MV-4-11 (cell line): ENCODE measurements at places on chromosomes 11 and 22.

DNA sequence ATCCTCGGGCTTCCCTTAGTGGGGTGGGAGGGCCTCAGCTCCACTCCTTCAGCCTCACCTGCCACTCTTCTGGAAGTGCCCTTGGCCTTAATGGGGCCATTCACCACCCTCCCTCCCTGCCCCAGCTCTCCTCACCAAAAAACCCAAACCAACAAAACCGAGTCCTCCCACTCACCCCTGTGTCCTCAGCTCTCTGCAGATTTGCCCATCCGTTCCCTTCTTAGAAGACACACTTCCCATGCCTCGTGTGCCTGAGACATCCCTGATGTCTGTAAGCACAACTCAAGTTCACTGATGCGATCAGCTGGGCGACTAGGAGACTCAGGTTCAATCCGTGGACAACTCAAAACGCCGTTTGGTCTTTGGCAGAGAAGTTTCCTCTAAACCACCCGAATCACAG, 839.2 kb downstream of the TBC1D22A start:
- no peak for DNase-seq

- no peak for DNase-seq
These were observed 74.3 kb downstream of the RPUSD4 start for GRCh38 chr11:126137136-126137535.

GRCh38 chr22:44855855-44856254, 103.5 kb downstream of the ARHGAP8 start:
- DNase-seq = no peak

DNA sequence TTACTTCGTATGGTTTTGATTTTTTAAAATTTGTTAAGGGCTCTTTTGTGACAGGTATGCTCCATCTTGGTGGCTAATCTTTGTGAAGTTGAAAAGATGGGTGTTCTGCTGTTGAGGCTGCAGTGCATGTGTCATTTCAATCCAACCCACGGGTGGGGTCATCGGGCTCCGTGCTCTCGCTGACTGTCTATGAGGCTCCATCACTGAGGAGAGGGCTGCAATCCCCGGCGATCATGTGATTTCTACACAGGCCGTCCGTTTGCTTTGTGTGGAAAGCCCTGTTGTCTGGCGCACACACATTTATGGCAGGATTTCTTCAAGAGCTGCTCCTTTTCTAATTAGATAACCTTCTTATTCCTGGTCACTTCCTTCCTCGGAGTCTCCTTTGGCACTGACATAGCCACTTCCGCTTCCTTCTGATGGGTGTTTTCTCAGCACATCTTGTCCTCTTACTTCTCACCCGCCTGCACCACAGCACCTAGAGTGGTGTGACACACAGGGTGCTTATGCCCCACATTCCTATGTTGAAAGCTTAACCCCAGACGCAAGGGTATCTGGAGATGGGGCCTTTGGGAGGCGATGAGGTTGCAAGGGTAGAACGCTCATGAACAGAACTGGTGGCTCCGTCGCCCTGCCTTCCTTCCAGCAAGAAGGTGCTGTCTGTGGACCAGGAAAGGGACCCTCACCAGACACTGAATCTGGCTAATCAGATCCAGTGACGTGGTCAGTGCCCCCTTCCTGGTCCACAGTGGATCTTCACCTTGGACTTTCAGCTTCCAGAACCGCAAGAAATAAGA, 9.4 kb downstream of the MOB2 start:
- no peak for DNase-seq

DNA sequence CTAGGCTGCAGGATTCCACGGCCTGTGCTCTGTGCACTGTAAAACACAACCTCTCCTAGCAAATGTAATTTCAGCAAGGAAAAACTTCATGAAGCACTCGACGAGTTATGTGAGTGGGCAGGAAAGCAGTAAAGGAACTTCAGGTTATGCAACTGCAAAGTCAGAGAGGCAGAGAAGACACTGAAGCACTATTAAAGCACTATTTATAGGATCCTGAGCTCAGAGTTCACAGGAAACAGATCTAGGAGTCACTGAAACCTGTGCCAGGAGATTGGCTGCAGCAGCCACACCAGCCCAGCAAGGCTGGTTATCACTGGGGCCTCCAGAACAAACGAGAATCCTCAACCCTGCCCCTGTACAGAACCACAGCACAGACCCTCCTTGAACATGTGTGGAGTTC, 2.5 kb downstream of the SMIM35 start:
- DNase-seq = peak; percentile 90

DNA sequence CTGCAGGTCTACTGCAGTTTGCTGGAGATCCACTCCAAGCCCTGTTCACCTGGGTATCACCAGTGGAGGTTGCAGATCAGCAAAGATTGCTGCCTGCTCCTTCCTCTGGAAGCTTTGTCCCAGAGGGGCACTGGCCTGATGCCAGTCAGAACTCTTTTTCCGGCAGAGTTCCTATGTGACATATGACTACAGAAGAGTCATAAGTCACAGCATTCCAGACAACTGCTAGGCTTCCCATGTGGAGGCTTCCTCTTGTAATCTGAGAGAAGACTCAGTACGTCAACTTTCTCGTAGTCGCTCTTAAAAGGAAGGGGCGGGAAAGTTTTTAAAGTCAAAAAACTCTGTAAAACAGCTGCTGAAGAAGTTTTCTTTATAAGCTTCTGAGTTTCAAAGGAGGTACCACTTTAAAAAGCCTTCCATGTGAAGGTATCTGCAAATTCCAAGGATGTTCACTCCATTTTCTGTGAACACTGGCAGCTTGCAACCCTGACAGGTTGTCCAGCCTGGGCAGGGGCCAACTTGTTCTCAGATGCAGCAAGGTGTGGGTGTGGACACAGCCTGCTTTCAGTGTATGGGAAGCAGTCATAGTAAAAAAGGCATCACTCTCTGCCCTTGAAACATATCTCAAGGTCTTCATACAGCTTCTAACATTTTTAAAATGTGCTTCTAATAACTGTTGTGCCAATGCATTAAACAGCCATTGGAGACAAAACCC, 97.8 kb downstream of the ME3 start:
- no peak for DNase-seq

- DNase-seq = no peak
These were observed 43.2 kb upstream of the RDX start for GRCh38 chr11:110339456-110340250.

GRCh38 chr11:119391275-119391674, 9.8 kb upstream of the USP2 start:
- DNase-seq = no peak

DNA sequence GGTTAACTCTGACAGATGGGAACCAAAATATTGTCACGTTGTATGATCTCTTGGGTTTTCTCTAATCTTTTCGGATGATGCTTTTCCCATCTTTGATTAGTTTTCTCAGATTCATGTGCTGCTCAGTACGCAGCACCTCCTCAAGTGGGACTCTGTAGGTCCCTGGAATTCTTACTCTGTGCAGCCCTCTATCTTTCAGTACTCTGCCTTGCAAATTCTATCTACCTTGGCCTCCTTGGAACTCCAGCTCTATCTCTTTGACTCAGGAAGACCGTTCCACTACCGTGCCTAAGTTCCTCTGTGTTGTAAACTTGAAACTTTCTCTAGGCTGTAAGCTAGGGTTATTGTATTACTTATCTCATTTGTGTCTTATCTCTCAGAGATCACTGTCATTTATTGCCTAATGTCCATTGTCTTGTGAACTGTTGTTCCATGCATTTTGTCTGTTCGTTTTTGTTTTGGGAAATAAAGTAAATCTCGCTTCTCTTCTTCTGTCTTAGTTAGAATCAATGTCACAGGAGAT, 20.1 kb upstream of the CHORDC1 start:
- no peak for DNase-seq
